Right lobe of liver (tissue), 6 donors: ENCODE measurements at places on chromosomes 7 and 10. TPM values are rescaled to one million over a fixed set of nuclear protein-coding genes. Genes with fewer than 3 reads are reported as not detected.

GRCh38 chr7:28093623-28094232, 86.9 kb downstream of the JAZF1 start:
- H3K27me3 ChIP-seq, result no peaks in the 10 kb centered on the region
- H3K27ac ChIP-seq, result no peak overlapping the region
- H3K36me3 ChIP-seq, result no peaks in the 10 kb centered on the region
- peak; percentile 66 for DNase-seq
- no peak overlapping the region for H3K4me3 ChIP-seq

DNA sequence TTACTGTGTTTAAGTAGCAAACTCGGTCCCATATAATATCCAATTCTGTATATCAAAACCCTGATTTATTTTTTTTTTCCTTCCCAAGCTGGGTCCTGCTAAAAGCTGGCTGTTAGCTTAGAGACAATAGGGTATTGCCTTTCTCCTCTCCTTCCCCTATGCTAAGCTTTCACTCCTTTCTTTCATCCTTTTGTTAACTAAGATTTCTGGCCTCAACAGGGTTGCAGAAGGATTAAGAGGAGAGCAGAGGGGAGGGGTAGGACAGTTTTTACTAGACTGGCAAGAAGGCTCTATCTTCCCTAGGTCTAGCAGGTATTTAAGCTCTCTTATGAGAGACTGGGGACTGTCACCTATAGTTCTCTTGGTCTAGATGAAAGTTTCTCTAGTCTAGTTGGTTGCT, 229.2 kb downstream of the KCND2 start:
- no peak for DNase-seq
- H3K4me1 ChIP-seq, result no peaks in the 10 kb centered on the region
- no peak overlapping the region for H3K27ac ChIP-seq
- no peaks in the 10 kb centered on the region for H3K36me3 ChIP-seq
- H3K27me3 ChIP-seq, result no peaks in the 10 kb centered on the region

DNA sequence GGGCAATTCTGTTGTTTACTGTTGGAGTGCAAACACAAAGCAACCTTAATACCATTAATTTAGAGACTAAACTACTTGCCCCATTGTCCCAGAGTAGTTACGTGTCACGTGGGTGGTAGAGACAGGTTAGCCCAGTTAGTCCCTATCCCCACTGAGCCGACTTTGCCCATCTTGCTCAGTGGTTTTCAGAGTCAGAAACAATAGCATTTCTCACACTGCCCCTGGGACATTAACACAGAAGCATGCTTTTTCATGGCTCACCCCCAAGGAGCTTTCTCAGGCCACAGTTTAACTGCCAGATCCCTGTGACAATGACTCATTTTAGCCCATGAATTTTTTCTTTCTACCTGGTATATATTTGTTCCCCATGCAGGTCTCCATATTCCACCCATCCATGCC, 271.0 kb downstream of the POU6F2 start:
- H3K4me3 ChIP-seq, result no peak overlapping the region
- H3K36me3 ChIP-seq, result no peaks in the 10 kb centered on the region
- H3K27ac ChIP-seq, result no peak overlapping the region
- H3K4me1 ChIP-seq, result no peaks in the 10 kb centered on the region
- no peak for DNase-seq

GRCh38 chr7:93779115-93779514, 111.4 kb downstream of the TFPI2 start:
- no peaks in the 10 kb centered on the region for H3K4me1 ChIP-seq
- no peaks in the 10 kb centered on the region for H3K36me3 ChIP-seq
- no peak for DNase-seq
- H3K27ac ChIP-seq, result no peak overlapping the region
- no peaks in the 10 kb centered on the region for H3K27me3 ChIP-seq
- no peak overlapping the region for H3K4me3 ChIP-seq

Gene FEZF1
- not detected for total RNA-seq

DNA sequence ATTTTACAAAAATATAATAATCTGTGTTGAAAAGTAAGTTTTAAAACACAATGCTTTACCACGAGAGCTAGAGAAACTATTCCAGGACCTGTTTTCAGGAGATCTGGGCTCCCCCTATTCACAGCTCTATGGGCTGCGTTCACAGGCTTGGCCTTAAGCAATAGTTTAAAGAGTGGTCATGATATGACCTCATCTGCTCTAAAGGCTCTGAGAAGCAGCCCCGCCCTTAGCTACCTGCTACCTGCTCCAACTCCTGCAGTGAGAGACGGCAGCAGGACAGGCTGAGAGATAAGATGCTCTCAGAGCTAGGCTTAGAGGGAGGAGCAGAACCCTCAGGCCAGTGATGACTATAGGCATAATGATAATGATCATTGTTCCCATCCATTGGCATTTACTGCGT, 12.6 kb downstream of the ALOX5 start:
- no peaks in the 10 kb centered on the region for H3K4me1 ChIP-seq
- no peak for DNase-seq
- no peaks in the 10 kb centered on the region for H3K36me3 ChIP-seq
- no peak overlapping the region for H3K4me3 ChIP-seq
- H3K27me3 ChIP-seq, result no peaks in the 10 kb centered on the region

Gene ETV1
- 7.6 TPM for total RNA-seq

- H3K4me3 ChIP-seq, result no peak overlapping the region
- no peak for DNase-seq
- H3K27ac ChIP-seq, result no peak overlapping the region
- H3K27me3 ChIP-seq, result no peaks in the 10 kb centered on the region
- no peaks in the 10 kb centered on the region for H3K36me3 ChIP-seq
These were observed 20.7 kb downstream of the ZNF107 start for GRCh38 chr7:64686493-64687184.

DNA sequence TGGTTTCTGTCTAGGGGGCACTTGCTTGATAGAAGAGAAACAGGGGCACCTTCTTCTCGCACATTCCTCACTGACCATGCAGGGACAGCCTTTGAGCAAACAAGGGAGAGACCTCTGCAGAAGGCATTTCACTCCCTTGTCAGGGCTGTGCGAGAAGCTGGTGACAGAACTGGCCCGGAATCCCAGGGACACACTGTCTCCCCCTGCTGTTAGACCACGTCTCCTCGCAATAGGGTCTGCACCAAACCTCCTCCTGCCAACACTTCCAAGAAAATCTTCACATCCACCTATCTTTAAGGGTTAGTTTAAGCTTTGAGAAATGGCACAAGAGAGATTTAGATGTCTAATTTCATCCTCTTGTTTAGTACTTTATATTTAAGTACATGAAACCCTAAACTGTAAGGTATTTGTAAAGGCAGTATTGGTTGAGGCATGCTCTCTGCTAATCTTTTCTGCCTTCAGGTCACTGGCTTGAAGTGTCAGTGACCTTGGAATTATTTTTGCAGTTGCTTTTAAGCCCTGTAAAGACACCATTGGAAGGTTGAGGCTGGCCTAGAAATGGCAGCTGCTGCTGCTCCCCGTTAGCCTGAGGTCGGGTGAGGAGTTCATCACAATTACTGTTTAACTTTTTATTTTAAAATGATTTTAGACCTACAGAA, 37.0 kb downstream of the RBM20 start:
- no peaks in the 10 kb centered on the region for H3K4me1 ChIP-seq
- DNase-seq, result no peak

Gene PRTFDC1
- 0.76 TPM for total RNA-seq

Gene NEURL1
- total RNA-seq, result 1.6 TPM
